GM19239 (cell line): ENCODE measurements at places on chromosomes 2 and 18.
A peak's percentile ranks its signal among the peaks of the same experiment; 100 is the strongest.

GRCh38 chr2:74515981-74516633 is 1.9 kb downstream of the TLX2 start:
- DNase-seq = peak; percentile 79

- DNase-seq = no peak
Measured at GRCh38 chr2:221506469-221506868, 65.6 kb downstream of the EPHA4 start.

DNA sequence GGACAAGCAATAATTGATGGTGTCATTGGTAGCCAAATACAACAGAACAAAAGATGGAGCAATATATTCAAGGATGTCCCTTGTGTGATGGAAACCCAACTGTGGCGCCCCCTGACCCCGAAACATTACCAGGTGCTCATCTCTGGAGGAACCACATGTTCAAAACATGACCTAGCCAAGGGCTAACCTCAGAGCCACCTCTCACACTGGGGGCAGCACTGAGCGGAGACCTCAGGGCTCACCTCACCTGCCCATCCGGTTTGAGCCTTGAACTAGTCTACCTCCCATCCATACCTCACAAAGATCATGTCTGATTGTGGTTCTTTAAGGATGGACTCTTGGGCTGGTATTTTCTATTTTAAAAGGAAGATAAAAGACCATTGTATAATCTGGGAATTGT is 314.4 kb upstream of the CDH7 start:
- no peak for DNase-seq

DNA sequence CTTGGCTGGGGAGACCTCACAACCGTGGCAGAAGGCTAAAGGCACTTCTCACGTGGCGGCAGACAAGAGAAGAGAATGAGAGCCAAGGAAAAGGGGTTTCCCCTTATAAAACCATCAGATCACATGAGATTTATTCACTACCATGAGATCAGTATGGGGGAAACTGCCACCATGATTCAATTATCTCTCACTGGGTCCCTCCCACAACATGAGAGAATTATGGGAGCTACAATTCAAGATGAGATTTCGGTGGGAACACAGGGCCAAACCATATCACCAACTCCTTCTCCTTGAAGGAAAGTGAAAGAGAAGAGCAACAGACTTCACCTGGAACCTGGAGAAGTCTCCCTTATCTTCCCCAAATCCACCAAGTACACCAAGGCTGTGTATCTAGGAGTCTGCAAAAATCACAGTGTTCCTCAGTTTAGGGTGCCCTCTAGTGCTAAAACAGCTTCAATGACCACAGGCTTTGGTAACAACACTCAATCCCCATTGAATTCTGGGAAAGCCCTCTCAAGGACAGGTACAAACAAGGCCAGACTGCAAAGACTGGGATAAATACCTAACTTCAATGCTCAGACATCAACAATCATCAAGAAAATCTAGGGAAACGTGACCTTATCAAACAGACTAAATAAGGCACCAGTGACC is 148.8 kb upstream of the SRD5A2 start:
- no peak for DNase-seq

DNA sequence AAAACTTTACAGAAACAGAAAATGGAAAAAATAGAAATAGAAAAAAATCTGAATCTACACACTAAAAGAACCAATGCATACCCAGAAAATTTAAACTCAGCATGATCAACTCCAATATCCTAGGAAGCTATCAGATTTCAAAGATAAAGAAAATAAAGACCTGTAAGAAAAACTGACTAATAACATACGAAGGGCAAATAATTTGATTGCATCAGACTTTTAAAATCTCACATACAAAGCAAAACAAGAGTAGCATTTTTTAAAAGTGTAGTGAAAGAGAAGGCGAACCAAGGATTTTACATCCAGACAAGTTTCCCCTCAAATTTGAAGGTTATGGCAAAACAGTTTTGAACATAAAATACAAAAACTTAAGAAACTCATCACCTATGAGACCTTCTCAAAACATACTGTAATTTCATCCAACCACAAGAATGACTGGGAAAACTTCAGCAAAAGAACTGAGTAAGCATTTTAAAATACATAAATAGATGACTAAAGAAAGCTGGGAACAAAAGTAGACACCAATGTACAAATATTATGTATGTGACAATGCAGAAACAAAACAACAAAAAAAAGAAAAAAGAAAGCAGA is 54.8 kb downstream of the NBAS start:
- no peak for DNase-seq

- no peak for DNase-seq
Measured at GRCh38 chr2:72289283-72289682, 141.6 kb upstream of the CYP26B1 start.

GRCh38 chr2:76940559-76940958 is 581.6 kb downstream of the LRRTM4 start:
- DNase-seq = no peak

DNA sequence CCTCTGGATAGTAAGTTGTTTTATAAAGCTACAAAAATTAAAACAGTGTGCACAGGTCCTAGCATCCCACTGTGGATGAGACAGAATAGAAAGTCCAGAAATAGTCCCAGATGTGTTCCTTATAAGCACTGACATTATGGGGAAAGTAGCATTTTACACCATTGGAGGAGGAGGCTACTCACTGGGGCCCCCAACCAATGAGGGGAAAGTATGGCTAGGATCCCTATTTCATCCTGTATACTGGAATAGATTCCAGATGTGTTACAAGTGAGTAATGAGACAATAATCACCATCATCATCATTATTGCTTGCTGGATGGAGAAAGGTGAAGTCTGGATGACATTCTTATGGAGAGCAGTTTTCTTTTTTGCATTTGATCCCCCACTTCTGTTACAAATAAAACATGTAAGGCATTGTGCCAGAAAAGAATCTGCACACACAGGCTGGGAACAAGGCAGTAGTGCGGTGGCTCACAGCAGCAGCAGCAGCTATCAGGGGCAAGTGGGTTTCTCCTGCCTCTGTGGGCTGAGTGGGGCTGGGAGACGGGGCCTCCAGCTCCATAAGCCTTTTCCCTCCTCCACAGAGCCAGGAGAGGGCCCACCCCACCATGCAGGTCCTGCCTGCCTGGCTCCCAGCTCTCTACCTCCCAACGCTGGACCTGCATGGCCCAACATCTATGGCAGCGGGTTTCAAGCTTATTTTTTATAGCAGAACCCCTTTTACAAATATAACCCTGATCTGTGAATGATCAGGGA is 5.0 kb downstream of the ARID5A start:
- no peak for DNase-seq

GRCh38 chr2:64164629-64165028 is 20.4 kb upstream of the PELI1 start:
- no peak for DNase-seq

DNA sequence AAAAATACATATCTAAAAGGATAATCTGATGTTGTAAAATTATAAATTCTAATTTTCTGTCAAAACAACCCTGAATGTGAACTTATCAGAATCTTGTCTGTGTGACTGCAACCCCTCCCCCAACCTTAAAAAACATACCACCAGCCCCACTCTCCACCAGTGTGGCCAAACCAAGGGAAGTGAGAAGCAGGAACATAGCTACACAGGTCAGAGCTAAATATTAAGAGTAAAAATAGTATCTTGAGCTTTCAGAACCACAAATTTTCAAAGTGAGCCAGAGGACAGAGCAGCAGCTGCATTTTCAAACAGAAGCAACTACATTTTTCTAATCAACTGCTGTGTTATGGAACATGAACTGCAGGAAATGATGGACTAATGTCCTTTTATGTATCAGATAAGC is 156.7 kb downstream of the SLC4A10 start:
- DNase-seq = no peak
